ENCODE measurements at places on chromosomes 7 and 10.

- DNase-seq, result no peak
Measured at GRCh38 chr10:124579011-124579399, 117.4 kb downstream of the LHPP start.

- no peak for DNase-seq
Measured at GRCh38 chr10:121692626-121693025, 94.4 kb upstream of the FGFR2 start.

DNA sequence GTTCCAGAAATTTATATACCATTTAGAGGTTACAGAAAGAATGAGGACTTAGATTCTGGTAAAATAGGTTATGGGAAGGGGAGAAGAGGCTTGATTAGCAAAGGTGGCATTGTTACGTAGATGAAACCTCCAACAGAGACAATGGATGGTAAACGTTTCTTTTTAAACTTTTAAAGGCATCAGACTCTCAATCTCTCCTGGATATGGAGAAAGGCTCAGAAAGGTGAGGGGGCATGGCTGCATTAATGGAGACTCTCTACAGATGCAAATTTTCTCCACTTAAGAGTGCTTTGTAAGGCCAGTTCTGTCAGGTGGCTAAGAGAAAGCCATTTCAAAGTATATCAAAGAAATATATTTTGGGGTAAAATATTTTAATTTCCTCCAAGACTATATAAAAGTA, 240.9 kb upstream of the PTER start:
- DNase-seq, result no peak

GRCh38 chr10:68142761-68143160, 33.5 kb downstream of the MYPN start:
- DNase-seq, result no peak

- DNase-seq, result no peak
Measured at GRCh38 chr10:64397125-64397524, 875.9 kb downstream of the REEP3 start.

- DNase-seq, result no peak
Measured at GRCh38 chr10:102394801-102395399, 605 bp upstream of the NFKB2 start.

DNA sequence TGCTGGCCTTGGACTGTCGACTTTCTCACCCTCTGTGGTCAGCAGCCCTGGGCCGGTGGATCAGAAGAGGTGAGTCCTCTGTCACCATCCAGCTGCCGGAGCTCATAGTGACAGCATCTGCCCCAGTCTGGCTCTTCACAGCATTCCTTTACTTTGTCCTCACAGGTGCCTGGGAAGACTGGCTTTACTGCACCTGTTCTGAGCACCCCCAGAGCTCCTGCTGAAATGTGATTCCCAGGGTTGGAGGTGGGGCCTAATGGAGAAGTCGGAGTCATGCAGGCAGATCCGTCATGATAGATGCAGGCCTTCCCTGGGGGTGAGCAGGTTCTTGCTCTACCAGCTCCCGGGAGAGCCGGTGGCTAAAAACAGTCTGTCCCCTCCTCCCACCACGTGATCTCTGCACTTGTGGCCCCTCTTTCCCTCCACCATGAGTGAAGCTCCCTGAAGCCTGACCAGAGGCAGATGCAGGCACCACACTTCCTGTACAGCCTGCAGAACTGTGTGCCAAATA, 171.5 kb downstream of the ZMYND11 start:
- DNase-seq, result no peak

GRCh38 chr10:119541046-119541445, 1.5 kb downstream of the RGS10 start:
- no peak for DNase-seq

DNA sequence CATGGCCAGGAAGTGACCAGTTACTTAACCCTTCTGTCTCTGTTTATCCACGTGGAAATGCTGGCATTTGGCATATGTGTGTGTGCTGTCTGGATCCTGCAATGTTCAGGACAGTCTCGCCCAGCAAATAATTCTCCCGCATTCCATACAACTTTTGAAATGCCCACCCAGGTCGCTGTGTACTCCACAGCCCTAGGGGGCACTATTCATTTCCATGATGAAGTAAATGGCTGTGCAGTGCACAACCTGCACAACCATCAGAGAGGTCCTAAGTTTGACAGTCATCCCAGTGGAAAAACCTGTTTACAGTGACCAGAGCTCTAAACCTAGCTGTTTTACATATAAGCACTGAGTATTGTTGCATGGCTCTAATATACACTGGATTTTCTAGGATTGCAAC, 38.1 kb downstream of the ZNF503 start:
- no peak for DNase-seq

- DNase-seq, result no peak
Measured at GRCh38 chr7:99498546-99498944, 1.5 kb downstream of the ZNF394 start.

- no peak for DNase-seq
Measured at GRCh38 chr10:113310347-113310746, 242.5 kb upstream of the HABP2 start.

DNA sequence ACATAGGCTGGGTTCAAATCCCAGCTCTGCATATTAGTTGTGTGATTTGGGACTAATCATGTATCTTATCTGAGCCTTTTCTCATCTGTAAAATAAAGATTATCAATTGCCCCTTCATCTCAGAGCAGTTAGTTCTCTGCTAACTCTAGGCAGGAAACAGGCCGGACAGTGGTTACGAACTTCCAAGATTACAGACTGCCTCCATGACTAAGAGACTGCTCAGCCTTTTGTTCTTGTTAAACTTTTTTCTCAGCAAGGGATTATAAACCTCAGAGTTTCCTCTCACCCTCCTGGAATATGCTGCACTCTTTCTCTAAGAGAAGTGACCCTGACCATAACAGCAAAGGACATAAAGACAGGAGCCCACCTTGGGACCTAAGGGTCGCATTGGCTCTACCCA, 52.5 kb upstream of the NFKB2 start:
- no peak for DNase-seq

DNA sequence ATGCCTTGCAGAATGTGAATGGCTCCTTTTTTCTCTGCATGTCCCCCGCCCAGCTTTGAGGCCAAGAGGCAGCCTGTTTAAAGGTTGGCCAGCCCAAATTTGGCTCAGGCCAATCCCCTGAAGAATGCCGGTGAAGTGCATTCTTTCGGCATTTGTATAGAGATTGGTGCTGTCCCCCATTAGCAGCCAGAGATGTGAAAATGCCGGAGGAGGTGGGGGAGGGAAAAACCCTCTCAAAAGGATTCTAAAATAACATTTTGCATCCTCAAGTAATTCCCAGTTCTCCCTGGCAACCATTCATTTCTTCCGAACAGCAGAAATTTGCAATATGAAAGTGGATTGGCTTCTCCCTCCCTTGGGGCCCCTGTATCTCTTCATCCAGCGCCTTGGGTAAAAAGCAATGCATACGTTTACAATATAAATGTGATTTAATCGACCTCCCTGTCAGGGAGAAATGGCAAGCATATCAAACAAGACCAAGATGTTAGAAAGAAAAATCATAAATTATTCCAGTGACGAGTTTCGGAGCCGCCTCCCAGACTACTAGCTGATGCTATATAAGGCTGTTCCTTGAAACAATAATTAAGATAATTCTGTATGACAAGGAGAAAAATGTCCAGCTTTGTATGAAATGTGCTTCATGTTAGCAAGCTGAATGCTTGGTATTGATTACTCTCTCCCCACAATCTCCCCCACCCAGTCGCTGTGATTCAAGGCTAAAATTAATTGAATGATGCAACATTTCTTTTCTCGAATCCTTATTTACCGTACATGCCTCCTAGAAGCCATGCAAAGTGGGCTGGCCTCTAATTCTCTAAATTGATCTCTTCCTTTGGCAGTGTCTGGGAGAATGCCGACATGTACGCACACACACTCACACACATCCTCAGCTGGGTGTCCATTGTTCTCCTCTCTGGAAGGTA, 323.7 kb downstream of the RPS24 start:
- no peak for DNase-seq

GRCh38 chr10:25257646-25258045, 82.8 kb downstream of the GPR158 start:
- DNase-seq, result no peak

DNA sequence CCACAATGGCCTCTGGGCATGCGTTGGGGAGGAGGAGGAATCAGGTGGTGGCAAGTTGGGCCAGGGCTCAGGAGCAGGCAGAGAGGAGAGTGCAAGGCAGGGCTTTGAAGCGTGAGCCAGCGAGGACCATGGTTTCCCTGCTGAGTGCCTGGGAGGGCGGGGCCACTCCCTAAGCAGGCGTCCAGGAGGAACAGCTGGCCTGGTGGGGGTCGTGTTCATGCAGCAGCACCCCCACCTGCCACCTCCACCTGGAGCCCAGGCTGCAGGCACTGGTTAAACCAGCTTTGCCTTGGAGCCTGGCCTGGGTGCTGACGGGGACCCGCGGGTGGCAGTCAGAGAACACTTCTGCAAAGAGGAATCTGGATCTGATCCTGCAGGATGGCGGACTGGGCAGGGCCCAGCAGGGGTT, 24.2 kb upstream of the AQP1 start:
- peak; percentile 43 for DNase-seq

- DNase-seq, result peak; percentile 68
Measured at GRCh38 chr10:15370212-15370855, 755 bp downstream of the FAM171A1 start.

- DNase-seq, result no peak
Measured at GRCh38 chr10:131358741-131359442, 47.4 kb upstream of the TCERG1L start.

DNA sequence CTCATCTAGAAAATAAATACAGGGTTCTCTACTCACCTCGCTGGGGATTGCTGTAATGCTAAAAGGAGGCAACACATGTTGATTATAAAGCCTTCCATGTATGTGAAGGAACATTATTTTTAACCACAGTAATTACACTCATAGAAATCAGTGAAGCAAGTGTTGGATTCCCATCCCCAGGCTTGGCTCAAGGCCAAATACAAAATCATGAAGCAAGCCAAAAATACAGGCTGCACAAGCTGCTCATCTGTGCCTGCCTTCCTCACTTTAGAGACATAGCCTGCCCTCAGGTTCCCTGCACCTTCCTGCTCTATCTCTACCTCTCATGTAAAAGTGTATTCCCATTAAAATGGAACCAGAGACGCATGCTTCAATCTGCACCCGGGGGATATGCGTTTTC, 1077.1 kb upstream of the C7orf33 start:
- no peak for DNase-seq

- DNase-seq, result no peak
Measured at GRCh38 chr7:101271021-101271420, 26.1 kb upstream of the FIS1 start.

All from stomach (tissue), 19 donors.